Kidney capillary endothelial cell (primary cell): ENCODE measurements at places on chromosomes 11 and 22.

- DNase-seq, result no peak
Measured at GRCh38 chr11:13841393-13841792, 121.1 kb upstream of the SPON1 start.

- DNase-seq, result no peak
Measured at GRCh38 chr11:116692318-116693101, 80.3 kb downstream of the BUD13 start.

DNA sequence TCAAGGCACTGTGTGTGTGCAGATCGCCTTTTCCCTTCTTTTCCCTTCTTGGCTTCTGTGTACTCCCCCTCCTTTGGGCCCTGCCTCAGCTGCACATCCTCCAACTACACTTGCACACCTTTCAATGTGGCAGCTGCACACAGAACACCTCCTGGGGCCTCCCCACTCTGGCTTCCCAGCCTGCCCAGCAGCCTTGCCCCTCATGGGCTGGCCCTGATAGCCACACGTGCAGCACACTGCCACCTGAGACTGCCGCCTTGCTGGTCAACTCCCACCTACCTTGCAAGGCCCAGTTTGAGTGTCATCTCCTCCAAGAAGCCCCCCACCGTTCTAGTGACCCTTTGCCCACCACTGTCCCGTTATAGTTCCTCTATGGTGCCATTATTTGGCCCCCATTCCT is 77.3 kb upstream of the ARFGAP3 start:
- no peak for DNase-seq

DNA sequence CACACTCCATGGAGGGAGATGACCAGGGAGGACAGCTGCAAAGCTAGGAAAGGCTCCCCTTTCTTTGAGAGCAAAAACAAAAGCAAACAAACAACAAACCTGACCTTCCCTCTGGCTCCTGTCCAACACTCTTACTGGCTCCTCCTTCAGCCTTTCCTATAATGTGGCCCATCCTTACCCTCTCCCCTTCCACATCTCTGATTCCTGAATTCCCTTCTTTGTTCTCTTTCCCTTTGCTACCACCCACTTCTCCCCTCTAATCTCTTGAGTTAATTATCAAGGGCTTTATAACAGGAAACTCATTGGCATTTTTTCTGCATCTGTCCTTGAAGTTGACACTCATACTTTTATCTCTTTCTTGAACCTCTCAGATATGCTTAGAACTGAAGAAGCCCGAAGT is 56.3 kb downstream of the ZNF280B start:
- no peak for DNase-seq

GRCh38 chr11:30697032-30697431 is 110.9 kb upstream of the MPPED2 start:
- DNase-seq, result no peak

DNA sequence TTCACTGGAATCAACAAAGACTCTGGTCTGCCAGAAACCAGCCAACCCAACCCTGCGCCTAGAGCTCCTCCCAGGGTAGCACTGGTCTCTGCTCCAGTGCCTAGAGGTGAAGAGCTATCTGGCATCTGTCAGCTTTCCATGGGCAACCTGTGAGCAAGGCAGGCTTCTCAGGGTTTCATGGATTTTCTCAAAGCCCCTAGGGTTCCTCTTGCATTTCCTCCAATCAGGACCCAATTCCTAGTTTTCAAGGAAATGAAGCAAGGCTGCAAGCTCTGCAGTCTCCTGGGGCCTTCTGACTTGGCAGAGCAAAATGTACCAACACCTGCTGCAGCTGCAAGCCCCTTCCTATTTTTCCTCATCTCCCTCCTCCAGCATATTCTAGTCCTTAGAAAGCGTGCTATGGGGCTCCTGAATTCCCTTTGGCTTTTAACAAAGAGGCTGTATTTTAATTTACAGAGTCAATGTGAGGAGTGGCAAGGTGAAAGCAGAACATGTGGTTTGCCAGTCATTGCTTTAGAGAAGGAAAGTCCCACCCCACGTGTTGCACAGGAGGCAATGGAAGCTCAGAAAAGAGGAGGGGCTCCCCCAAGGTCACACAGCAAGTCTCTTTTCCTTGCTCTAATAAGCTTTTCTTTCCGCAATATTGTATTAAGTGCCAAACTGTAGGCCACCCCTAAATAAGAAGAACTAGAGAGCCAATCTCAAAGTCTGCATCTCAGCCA is 33.0 kb upstream of the RIC3 start:
- DNase-seq, result no peak

DNA sequence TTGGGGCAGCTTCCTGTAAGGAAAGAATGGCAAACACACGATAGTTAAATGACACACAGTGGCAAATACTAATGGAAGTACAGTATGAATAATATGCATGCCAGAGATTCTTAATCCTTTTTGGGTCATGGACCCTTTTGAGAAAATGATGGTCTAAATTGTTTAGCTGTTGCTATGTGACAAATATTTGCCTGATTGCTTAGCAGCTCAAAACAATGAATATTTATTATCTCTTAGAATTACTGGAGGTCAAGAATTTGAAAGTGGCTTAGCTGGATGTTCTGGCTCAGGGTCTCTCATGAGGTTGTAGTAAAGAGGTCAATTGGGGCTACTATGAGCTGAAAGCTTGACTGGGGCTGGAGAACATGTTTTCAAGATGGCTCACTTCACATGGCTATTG is 69.7 kb downstream of the FANCF start:
- DNase-seq, result no peak

DNA sequence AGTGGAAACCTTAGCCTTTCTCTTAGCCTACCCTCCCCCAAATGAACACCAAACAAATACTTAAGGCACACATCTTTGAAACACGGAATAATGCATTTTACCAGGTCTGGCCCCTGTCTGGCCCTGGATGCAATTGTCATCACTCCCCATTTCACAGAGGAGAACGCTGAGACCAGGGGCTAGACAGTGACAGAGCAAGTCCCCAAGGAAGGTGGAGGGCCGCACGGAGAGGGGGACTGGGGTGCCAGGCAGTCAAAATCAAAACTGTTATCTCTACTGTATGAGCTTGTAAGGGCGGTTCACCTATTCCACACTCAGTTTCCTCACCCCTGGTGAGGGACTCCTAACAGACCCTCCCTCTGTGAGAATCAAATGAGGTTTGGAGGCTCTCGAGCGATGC is 414.2 kb downstream of the SOX6 start:
- no peak for DNase-seq

- DNase-seq, result no peak
Measured at GRCh38 chr11:128803449-128804245, 63.4 kb downstream of the KCNJ1 start.
